Omental fat pad (tissue), 4 donors: ENCODE measurements at places on chromosomes 5 and 9.

DNA sequence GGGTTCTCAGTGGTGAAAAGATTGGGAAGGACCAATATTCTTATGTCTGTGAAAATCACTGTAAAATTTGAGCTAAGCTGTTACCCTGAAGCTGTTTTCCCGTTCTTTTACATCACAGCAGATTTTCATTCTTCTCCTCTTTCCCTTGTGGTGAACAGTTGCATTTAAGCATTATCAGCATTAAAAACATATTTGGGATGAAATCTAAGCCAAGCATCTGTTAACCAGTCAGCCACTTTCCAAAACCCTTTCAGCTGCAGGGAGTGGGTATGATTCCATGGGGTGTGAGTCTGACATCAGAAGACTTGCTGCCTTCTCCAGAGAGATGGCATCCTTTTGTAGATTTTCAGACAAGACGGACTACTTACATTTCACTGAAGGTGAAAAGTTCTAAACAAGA, 97.2 kb downstream of the TRIO start:
- DNase-seq: no peak

DNA sequence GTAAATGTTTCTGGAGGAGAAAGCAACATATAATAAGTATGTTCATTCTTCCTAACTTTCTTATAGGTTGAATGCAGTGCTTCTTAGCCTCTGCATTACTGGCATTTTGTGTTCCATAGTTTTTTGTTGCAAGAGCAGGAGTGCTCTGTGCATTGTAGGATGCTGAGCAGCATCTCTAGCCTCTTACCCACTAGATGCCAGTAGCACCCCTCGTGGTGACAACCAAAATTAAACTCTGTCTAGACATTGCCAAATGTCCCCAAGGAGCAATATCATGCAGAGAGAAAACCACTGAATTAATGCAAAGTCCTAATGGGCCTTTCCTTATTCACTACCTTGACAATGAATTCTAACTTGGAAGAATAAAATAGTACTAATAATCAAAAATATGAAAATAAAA, 147.0 kb downstream of the GLIS3 start:
- no peak for DNase-seq

DNA sequence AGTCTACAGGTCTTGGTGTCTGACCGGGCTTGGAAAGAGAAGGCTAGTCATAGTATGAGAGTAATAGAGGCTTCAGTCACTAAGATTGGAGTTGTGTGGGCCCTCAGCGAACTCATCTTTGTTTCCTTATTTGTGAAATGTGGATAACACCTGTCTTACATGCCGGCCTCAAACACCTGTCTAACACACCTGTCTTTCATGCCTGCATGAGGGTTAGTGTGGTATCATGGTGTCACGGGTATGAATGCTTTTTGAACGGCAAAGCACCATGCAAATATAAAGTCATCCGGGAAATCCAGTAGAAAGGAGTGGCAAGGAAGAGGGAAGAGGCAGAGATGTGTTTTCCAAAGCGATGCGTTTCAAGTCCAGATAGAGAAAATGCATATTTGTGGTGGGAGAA, 25.5 kb downstream of the GRAMD2B start:
- DNase-seq: no peak

GRCh38 chr9:124285903-124286291, 28.1 kb downstream of the NEK6 start:
- peak; percentile 39 for DNase-seq

- DNase-seq: no peak
These were observed 6.7 kb upstream of the BRINP1 start for GRCh38 chr9:119375892-119376291.

- no peak for DNase-seq
These were observed 89.0 kb downstream of the ANKH start for GRCh38 chr5:14782591-14782990.

GRCh38 chr5:169923988-169924387, 56.3 kb downstream of the INSYN2B start:
- DNase-seq: no peak

GRCh38 chr5:72358925-72359324, 38.8 kb downstream of the PTCD2 start:
- DNase-seq: no peak

DNA sequence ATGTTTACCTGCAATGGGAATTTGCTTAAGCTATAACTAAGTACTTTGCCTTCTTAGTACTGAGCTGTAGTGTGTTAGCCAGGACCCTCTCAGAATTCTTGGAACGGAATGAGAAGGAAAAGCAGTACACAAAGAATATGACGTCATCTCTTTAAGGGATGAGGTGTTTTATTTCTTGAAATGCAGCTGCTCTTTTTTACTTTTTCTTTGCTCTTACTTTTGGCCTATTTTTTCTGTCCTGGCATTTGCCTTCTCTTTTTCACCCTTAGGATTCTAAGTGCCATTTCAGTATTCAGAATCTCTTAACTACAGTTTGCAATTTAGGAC, 10.1 kb downstream of the KIF2A start:
- DNase-seq: no peak

DNA sequence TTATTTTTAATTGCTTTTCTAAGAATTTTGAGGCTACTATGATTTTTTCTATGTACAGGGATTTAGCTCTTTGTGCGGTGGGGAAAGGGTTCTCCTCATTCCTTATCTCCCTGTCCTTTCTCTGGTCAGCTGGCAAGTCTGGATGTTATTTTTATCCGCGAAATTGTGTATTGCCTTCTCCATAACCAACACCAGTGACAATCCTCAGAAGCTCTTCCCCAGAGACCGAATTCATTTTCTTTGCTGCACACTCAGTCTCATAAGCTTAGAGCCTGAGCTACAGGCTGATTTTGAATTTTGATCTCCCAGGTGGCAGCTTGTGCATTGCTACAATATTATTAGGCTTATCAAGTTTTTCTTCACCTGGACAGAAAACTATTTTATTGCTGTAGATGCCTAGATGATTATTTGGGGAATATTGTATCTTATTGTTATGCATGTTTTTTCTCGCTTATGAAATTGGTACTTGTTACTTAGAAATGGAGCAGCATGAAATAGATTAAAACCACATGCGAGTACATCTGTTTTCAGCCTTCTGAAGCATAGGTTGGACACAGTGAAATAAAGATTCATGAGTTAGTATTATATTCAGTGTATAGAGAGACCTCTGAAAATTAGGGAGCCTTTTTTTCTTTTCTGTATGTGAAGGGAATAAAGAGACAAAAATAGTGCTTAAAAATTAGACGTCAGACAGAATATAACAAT, 27.3 kb downstream of the CPEB4 start:
- DNase-seq: no peak

DNA sequence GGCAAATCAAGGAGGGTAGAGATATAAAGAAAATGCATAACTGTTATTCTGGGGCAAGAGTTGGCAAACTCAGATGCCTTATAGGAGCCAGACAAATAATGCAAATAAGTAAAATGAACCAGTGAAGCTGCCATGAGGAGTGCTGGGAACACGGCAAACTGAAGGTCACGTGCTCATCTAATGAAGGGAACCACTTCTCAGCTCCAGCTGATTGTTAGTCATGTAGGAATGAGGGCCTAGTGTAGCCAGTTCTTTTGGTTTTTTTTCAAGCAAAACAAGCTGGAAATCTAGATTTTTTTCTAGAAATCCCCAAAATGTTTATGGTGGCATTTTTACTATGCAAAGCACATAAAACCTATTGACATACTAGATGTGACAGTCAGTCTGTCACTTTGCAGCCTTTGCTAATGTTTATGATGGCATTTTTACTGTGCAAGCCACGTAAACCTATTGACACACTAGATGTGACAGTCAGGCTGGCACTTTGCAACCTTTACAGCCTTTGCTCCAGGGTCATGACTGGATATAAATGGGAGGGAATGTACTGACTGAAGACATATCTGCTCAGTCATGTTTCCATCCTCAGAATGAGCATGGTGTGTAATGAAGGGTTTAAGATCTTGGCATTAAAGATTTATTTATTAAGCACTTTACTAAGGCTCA, 39.4 kb downstream of the RUSC2 start:
- DNase-seq: no peak

- no peak for DNase-seq
These were observed 309.9 kb upstream of the ST8SIA4 start for GRCh38 chr5:101212942-101213514.

DNA sequence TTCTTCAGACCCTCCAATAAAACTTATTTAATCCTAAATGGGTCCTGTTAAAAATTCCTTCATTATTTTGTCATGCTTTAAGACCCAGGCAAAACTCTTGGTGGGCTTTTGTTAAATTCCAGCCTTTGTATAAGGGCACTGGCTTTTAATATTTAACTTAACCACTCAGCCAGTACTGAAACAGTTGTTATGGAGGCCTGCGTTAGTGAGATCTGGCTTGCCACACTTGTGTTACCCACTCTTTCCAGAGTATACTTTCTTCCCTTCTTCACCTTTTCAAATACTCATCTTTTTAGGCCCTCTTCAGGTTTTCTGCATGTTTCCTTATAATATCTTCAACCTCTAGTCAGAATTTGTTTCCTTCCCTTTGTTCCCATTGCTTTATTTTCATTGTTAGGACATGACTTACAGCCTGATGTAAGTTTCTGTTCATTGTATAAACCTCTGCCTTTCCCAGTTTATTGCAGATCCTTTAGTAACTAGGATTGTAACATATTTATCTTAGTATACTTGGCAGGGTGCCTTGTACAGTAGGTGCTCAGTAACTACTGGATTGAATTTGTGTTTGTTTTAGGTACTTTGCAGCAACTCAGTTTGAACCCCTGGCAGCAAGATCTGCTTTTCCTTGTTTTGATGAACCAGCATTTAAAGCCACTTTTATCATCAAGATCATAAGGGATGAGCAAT, 48.8 kb downstream of the LNPEP start:
- no peak for DNase-seq

- DNase-seq: no peak
These were observed 14.8 kb downstream of the ODF2 start for GRCh38 chr9:128470560-128470959.

GRCh38 chr5:52283221-52283620, 504.5 kb upstream of the ITGA1 start:
- DNase-seq: no peak

DNA sequence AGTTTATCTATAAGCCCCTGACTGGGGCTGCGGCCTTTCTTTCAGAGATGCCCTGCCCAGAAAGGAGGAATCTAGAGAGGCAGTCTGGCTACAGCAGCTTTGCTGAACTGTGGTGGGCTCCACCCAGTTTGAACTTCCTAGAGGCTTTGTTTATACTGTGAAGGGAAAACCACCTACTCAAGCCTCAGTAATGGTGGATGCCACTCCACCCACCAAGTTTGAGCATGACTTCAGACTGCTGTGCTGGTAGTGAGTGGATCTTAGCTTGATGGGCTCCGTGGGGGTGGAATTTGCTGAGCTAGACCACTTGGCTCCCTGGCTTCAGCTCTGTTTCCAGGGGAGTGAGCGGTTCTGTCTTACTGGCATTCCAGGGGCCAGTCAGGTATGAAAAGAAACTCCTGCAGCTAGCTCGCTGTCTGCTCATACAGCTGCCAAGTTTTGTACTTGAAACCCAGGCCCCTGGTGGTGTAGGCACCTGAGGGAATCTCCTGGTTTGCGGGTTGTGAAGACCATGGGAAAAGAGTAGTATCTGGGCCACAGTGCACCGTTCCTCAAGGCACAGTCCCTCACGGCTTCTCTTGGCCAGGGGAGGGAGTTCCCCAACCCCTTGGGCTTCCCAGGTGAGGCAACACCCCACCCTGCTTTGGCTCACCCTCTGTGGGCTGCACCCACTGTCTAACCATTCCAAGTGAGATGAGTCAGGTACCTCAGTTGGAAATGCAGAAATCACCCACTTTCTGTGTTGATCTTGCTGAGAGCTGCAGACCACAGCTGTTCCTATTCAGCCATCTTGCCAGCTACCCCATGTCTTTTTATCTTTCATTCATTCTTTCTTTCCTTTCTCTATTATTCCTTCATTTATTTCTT, 211.8 kb upstream of the C9orf72 start:
- no peak for DNase-seq

- no peak for DNase-seq
These were observed 583 bp upstream of the TJP2 start for GRCh38 chr9:69173497-69173890.

- no peak for DNase-seq
These were observed 42.5 kb downstream of the NUP214 start for GRCh38 chr9:131167936-131168335.

DNA sequence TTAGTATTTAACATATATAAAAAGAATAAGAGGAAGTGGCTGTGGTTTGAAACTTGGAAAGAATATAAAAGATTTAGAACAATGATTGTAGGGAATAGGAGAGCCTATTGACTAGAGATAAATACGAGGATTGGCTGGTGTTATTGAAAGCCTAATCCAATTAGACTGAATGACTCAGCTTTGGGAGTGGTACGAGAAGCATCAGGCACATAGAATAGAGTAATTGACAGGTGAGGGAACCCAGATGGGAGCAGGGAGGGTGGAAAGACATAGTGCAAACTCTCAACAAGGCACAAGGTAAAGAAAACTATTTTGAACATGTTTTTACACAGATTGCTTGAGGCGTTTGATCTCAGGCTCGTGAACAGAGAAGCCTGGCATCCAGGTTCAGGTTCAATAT, 338.9 kb upstream of the KLF9 start:
- no peak for DNase-seq

- DNase-seq: no peak
These were observed 179.9 kb downstream of the COX7C start for GRCh38 chr5:86797677-86798076.

- DNase-seq: no peak
These were observed 1689.1 kb upstream of the CDH6 start for GRCh38 chr5:29504411-29504810.

GRCh38 chr5:173018358-173018757, 34.8 kb downstream of the ATP6V0E1 start:
- no peak for DNase-seq

DNA sequence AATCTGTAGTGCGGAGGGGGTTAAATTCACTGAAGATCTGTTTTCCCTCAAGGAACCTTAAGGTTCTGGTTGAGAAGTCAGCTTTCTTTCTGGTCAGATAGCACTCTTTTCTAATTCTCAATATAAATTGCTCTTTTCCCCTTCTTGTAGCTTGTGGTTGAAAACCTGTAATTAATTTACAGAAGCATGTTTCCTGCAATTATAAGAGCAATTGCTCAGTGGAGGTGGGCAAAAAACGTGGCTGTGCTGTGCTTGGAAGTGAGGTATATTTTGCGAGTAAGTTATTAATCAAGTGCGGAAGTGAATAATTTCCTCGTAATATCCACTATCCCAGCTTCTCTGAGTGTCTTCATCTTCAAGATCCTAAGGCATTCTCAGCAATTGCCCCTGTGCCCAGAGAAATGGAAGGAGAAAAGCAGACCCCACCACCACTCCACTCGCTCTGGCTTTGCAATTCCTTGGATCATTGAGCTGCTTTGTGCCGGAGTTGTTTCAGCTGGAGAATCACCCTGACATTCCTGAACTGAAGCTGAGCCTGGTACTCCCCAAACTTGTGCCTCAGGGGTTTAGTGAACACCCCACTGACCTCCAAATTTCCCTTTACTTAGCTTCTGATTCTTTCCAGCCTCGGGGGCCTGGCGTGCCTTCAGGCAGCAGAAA, 140.6 kb downstream of the LRRC70 start:
- no peak for DNase-seq
